ENCODE measurements at places on chromosomes 1 and 21.

DNA sequence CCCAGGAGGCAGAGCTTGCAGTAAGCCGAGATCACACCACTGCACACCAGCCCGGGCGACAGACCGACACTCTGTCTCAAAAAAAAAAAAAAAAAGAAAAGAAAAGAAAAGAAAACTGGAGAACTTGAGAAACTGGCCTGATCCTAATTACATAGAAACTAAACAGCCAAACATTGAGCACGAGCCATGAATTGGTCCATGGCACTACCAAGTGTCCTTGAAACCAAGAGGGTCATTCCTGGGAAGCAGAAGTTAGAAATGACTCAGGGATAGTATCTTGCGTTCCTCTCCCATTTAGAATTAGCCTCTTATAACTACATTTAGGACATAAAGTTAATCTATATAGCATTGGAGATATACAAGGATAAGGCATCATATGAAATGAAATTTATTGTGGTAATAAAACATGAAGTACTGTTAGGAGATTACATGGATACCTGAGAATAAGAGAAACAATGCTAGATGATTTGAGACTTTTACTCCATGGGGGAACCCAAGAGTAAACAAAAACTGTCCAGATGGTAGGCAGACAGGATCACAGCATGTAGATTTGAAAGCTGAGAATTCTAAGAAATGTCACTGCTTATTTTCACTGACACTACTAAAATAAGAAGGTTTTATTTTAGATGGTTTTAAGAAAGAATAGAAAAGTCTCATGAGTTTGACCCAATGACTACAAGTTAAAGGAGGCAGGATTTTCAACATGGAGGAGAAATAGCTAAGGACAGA, 39.5 kb upstream of the CPLANE2 start:
- no peak for DNase-seq

GRCh38 chr1:1433804-1434130, 1.7 kb upstream of the VWA1 start:
- peak; percentile 24 for DNase-seq

DNA sequence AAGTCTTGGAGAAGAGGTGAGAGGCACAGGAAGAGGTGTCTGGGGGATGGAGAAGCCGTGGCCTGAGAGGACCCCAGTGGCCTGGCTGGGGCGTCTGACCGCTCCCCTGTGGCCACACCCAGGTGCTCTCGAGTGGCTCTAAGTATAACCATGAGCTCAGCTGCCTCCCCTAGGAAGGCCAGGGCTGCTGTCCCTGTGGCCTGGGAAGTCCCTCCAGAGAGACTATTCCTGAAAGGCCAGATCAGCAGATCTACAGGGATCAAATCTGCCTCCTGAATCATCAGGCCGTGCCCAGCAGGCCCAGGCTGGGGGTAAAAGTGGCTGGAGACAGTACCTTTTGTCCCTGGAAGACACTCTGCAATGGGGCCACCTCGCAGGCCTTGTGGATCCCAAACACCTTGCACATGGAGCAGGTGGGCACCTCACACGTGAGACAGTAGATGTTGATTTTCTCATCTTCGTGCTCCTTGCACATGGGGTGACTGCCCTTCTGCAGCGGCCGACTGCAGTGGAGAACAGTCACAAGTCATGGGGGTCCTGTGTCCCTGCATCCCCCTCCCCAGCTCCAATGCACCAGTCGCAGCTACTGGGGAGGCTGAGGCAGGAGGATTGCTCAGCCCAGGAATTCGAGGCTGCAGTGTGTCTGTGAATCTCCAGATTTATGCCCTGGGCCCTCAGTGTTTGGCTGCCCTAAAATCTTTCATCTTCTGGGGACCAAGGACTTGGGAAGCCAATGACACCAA, 6.4 kb downstream of the TRIM63 start:
- DNase-seq, result no peak

GRCh38 chr1:55974714-55975441, 604.5 kb downstream of the PLPP3 start:
- DNase-seq, result no peak

- DNase-seq, result peak; percentile 67
These were observed at the start of gene PLA2G2D for GRCh38 chr1:20119347-20119746. PLA2G2D (minus strand) TSS chr1:20119536; CDS start chr1:20119498, 38 bp downstream.

- no peak for DNase-seq
These were observed 15.6 kb upstream of the ATP1B1 start for GRCh38 chr1:169090900-169091311.

DNA sequence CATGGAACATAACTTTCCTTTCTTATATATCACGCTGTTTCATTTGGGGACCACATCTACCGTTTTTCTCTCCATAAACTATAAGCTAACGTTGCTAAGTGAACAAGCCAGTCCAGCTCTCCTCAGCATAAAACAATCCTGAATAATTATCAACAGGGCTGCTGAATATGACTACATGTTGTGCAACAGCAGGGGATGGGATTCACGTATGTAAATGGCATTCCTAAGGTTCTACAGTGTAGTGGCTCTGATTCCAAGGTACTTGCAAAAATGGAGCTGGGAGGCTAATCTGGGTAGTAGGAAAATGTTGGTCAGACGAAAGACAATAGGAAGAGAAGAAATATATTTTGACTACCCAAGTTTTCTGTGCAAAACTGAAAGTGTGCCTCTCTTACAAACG, 262.8 kb downstream of the RWDD3 start:
- DNase-seq, result no peak

- no peak for DNase-seq
These were observed 53.1 kb downstream of the XCL1 start for GRCh38 chr1:168629466-168629865.

GRCh38 chr1:89900323-89900722, 79.5 kb downstream of the LRRC8D start:
- DNase-seq, result no peak

GRCh38 chr1:219741011-219741970, 128.4 kb upstream of the ZC3H11B start:
- no peak for DNase-seq

DNA sequence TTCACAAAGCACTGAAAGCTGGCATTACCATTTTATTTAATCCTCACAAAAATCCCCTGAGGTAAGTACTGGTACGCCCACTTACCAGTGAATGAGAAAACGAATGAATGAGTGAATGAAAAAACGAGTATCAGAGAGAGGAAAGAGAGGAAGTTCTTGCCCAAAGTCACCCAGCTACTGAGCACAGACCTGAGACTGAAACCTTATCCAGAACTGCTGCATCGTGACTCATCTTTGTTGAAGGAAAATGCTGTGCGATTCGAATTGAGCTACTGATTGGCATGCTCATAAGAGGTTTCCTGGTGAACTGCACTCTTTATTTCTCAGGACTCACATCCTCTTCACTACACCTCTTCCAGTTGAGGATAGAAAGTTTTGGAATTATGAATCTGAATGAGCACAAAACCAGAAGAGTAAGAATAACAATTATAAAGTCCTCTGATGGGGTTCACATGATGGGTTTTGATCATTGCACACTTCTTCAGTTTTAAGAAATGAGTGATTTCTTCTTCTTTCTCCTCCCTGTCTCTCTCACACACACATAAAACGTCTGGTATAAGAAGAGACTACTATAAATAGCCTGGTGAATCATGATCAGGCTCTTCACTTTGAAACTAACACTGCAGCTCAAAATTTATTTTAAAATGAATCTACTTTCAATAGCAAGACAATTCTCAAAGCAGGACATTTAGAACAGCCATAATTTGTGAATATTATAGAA, 32.1 kb downstream of the IL12RB2 start:
- peak; percentile 66 for DNase-seq

DNA sequence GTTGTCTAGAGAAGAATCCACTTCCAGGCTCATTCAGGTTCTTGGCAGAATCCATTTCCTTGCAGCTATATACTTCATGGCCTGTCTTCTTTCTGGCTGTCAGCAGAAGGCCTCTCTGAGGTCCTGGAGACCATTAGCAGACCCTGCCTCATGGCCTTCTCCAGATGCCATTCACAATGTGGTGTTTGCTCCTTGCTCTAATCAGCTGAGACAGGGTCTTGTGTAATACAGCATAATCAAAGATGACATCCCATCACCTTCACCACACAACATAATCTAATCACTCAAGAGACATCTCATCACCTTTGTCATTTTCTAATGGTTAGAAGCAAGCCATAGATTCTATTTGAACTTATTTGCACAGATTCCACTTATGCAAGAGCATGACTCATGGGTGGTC, 403.9 kb upstream of the LRRC7 start:
- DNase-seq, result no peak

DNA sequence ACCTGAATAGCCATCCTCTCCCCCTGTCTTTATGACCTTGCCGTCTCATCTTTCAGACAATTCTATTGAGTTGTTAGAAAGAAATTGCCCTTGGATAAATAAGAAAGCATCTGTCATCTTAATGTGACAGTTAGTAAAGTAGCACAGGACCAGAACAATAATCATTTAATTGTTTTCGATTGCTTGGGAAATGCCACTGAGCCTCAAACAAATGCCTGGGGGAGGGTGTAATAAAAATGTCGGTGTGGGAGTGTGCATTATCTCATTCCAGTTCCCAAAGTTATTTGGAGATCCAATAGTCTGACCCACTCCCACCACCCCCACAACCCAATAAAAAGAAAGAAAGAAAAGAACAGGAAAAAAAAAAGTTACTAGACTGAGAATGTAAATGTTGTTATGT, 509.3 kb upstream of the LRRC7 start:
- no peak for DNase-seq

DNA sequence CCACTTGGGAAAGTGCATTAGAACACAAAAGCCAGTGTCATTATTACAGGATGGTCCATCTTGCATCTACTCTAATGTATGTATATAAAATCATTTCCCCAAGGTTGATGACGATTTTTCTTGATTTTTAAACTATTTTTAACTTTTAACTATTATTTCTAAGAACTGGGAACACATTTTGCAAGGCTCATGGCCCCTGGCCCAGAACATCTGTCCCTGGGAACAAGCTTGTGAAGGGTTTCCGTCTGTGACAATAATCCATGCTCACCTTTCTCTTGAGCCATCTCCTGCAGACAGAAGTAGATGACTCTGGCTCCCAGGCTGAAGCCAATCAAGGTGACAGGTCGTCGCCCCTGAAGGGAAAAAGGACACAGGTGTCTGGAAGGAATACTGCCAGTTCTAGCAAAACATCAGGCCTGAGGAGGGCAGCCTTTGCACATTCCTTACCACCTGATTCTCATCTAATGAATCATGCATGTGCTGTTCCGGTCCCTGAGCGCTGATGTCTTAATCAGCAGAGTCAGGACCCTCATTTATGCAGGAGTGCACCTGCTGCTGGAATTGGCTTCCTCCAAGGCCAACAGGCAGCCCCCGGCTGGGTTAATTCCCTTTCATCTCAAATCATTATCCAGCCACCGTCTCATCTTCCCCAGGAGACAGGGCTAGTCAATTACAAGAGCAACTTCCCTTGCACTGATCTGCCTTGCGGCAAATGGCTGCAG, 62.5 kb downstream of the TMCO4 start:
- DNase-seq, result no peak

GRCh38 chr21:18832950-18833349, 429.4 kb upstream of the TMPRSS15 start:
- no peak for DNase-seq

DNA sequence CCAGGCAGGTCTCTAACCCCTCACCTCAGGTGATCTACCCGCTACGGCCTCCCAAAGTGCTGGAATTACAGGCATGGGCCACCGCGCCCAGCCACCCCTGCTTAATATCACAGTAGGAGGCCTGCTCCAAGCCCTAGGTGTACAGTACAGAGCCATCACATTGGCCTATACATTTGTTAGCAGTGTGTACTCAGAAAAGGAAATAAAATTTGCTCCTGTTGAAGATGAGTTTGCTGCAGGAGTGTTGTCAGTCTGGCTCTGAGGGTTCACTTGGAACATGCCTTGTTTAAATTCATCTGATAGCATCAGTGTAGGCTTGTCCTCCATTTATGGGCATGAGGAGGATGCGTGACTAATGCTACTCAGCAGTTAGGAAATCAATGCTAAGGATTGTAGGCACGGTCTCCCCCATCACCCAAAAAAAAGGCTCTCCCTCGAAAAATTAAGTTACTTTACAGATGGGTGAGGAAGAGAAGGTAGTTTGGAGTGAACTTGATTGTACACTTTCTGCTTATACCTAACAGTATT, 4.6 kb upstream of the ENAH start:
- DNase-seq, result peak; percentile 14

GRCh38 chr1:91885213-91885715, 687 bp downstream of the TGFBR3 start:
- no peak for DNase-seq

GRCh38 chr21:35197992-35198431, 148.9 kb upstream of the RUNX1 start:
- DNase-seq, result no peak

Measured in MV-4-11 (cell line).